ENCODE measurements at places on chromosomes 2 and 18. TPM values are rescaled to one million over a fixed set of nuclear protein-coding genes. Genes with fewer than 3 reads are reported as not detected.

The IL37 gene
- 0.29 TPM for total RNA-seq

The MAP4K3 gene
- 69.2 TPM for total RNA-seq

DNA sequence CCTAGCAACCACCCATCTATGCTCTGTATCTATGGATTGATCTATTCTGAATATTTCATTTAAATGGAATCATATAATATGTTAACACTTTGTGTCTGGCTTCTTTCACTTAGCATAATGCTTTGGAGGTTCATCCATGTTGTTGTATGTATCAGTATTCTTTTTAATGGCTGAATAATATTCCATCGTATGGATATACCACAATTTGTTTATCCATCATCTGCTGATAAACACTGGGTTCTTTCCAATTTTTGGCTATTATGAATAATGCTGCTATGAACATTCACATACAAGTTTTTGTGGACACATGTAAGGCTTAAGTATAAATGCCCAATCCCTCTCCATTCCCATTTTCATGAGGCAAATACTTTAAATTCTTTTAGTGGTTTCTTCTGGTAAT lies 52.9 kb downstream of the MRPL33 start:
- DNase-seq = no peak

The C2orf78 gene
- not detected for total RNA-seq

Data from mucosa of gallbladder (tissue), 1 donor.